ENCODE measurements at places on chromosomes 4 and X. TPM values are rescaled to one million over a fixed set of nuclear protein-coding genes. Genes with fewer than 3 reads are reported as not detected.

GRCh38 chr4:167956676-167957075 lies 135.7 kb upstream of the ANXA10 start:
- H3K4me1 ChIP-seq, result no peaks in the 10 kb centered on the region
- DNase-seq, result no peak
- H3K27ac ChIP-seq, result no peak overlapping the region

GRCh38 chr4:89482251-89482650 lies 174.7 kb upstream of the GPRIN3 start:
- H3K27ac ChIP-seq, result no peak overlapping the region
- peak; percentile 61 for DNase-seq
- H3K4me3 ChIP-seq, result no peak overlapping the region
- no peaks in the 10 kb centered on the region for H3K4me1 ChIP-seq
- no peaks in the 10 kb centered on the region for H3K27me3 ChIP-seq

- H3K4me1 ChIP-seq, result no peaks in the 10 kb centered on the region
- no peaks in the 10 kb centered on the region for H3K36me3 ChIP-seq
- no peak for DNase-seq
- no peak overlapping the region for H3K27ac ChIP-seq
- H3K4me3 ChIP-seq, result no peak overlapping the region
- no peaks in the 10 kb centered on the region for H3K27me3 ChIP-seq
Measured at GRCh38 chrX:1717373-1717772, 102.5 kb downstream of the ASMT start.

GRCh38 chrX:7943600-7944245 lies 16.5 kb upstream of the PNPLA4 start:
- H3K27me3 ChIP-seq, result no peaks in the 10 kb centered on the region
- no peak overlapping the region for H3K4me3 ChIP-seq

CRMP1 gene
- total RNA-seq, result 91.4 TPM

ARMCX6 gene
- 23.8 TPM for total RNA-seq

- H3K36me3 ChIP-seq, result no peaks in the 10 kb centered on the region
- H3K4me1 ChIP-seq, result no peaks in the 10 kb centered on the region
- no peak overlapping the region for H3K27ac ChIP-seq
- H3K27me3 ChIP-seq, result no peaks in the 10 kb centered on the region
- DNase-seq, result no peak
- no peak overlapping the region for H3K4me3 ChIP-seq
Measured at GRCh38 chr4:166003811-166004210, 130.8 kb downstream of the TLL1 start.

FAM9C gene
- total RNA-seq, result not detected

GRCh38 chr4:128159967-128160366 lies 98.9 kb downstream of the LARP1B start:
- peaks cover 6% of the 10 kb centered on the region for H3K4me1 ChIP-seq
- no peak for DNase-seq
- H3K36me3 ChIP-seq, result no peaks in the 10 kb centered on the region
- no peak overlapping the region for H3K4me3 ChIP-seq
- H3K27ac ChIP-seq, result no peak overlapping the region

IL15 gene
- not detected for total RNA-seq

- peak; percentile 42 for DNase-seq
- no peak overlapping the region for H3K4me3 ChIP-seq
- no peaks in the 10 kb centered on the region for H3K36me3 ChIP-seq
- H3K4me1 ChIP-seq, result peaks cover 25% of the 10 kb centered on the region
Measured at GRCh38 chr4:173252024-173252935, 81.9 kb downstream of the HMGB2 start.

Measured in neural progenitor cell (in vitro differentiated cells).